ENCODE measurements at places on chromosomes 4 and X.

GRCh38 chrX:69144838-69145680 lies 20.2 kb downstream of the PJA1 start:
- DNase-seq = no peak

DNA sequence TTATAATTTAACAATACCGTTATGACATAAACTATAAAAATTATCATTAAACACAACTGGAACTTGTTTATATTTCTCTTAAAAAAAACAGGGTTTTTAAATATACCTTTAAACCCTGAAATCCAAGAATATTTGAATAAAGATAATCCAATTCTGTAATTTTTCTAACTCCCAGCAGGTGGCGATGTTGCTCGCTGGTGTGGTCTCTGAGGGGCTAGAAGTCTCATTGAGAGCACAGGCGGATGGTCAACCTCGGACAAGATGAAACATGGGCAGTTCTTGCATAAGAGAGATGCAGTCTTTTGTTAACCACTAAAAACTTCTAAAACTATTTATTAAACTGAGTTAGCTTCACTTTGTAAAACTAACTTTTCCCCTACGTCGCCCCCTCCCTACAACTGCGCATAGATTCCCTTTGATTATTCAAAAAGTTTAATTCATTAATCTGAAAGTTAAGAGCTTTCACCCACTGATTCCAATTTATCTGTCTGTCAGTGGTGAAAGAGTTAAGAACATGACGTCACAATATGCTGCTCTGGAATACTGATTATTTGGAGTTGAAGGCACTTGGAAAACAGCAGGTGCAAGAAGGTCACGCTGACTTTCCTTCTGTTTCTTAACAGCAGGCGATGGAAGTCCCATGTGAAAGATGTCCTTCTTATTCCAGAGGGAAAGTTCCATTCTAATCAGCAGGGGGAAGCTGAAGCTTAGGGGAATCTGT lies 29.5 kb downstream of the DMP1 start:
- DNase-seq = peak; percentile 69

DNA sequence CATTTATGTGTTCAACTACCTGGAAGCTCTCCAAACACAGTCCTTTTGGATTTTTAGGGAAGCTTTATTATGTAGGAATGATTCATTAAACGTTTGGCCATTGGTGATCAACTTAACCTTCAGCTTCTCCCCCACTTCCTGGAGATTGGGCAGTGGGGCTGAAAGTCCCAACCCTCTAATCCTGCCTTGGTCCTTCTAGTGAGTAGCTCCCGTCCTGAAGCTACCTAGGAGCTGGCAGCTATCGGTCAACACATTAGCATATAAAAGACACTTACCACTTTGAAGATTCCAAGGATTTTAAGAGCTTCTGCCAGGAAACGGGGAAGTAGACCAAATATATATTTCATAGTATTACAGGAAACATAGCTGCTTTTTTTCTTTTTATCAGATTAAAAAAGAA lies 69.7 kb downstream of the MCUB start:
- no peak for DNase-seq

DNA sequence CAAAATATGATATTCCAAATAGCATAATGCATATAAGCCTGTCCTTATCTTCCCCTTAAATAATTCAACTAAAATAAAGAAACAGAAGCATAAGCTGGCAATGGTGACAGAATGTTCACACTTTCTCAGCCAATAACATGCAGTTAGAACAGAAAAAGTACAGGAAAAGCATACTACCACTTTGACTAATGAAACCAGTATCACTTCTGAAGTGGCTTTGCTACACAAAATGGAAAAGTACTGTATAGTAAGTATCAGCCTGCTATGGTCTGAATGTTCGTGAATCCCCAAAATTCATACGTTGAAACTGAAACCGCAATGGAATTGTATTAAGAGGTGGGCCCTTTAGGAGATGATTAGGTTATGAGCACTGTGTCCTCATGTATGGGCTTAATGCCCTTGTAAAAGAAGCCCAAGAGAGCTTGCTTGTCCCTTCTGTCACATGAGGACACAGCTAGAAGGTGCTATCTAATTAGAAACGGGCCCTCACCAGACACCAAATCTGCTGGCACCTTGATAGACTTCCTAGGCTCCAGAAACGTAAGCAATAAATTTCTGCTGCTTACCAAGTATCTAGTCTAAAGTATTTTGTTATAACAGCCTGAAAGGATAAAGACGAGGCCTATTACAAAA lies 102.6 kb downstream of the PRDM5 start:
- DNase-seq = no peak

DNA sequence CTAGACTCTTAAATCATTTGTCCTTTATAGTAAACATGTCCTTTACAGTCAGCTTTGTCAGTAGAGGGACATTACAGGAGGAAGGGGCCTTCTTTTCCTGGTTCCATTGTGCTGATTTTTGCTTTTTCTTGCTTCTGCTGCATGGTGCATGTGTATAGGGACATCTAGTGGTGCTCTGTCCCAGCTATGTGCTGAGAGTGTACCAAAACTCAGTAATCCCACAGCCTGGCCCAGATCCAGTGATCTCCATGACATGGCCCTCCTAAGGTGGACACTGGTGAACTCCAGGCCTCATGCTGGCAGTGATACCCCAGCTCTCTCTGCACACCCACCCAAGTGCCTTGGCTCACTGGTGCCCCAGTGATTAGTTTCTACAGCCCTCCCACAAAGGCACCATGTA lies 45.2 kb downstream of the MAGEB17 start:
- peak; percentile 4 for DNase-seq
